ENCODE measurements at places on chromosomes 5 and 9.

DNA sequence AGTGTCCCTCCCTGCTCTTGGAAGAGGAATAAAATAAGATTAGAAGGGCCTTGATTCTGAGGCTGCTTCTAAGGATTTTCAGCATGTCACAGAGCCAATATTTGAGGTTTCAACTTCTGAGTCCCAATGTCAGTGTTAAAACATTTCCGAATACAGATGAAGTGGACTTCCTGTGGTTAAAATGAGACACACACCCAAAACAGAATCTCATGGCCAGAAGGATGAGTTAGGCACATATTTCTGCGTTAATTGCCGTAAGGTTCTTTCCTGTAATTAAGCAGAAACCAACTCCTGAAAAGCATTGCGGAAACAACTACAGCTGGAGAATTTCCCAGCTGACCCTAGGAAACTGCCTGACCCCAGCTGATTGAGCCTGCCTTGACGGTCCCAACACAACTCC lies 10.4 kb upstream of the ZNF354B start:
- DNase-seq = no peak

- no peak for DNase-seq
These were observed 118.2 kb downstream of the BOD1 start for GRCh38 chr5:173498286-173498685.

- DNase-seq = no peak
These were observed 6.9 kb upstream of the SCAMP1 start for GRCh38 chr5:78353520-78353919.

DNA sequence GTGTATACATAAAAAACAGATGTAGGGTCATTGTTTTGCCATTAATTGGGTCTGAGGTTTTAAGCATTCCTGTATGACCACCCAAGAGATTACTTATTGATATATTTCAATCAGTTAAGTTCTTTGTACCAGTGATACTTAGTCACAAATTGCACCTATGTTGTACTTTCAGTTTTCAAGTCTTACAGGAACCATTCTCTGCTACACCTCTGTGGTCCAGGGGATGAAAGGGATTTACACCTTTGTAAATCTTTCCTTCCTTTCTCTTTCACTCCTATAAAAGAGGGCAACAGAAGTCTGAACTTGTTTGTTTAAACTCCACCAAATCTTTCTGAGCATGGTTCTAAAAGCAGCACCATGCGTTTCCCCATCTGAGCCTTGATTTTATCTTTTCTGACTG lies 86.1 kb downstream of the DEPDC1B start:
- no peak for DNase-seq

GRCh38 chr5:88553986-88554385 lies 285.3 kb upstream of the TMEM161B start:
- no peak for DNase-seq

- DNase-seq = no peak
These were observed 37.6 kb upstream of the EXOC3 start for GRCh38 chr5:405421-405820.

Measured in T-helper 17 cell (primary cell).